ENCODE measurements at places on chromosomes 2 and 18. TPM values are rescaled to one million over a fixed set of nuclear protein-coding genes. Genes with fewer than 3 reads are reported as not detected.

The MYCN gene
- not detected for total RNA-seq

The SNTG2 gene
- total RNA-seq = not detected

The TWSG1 gene
- total RNA-seq = 29.1 TPM

The ABCG8 gene
- not detected for total RNA-seq

DNA sequence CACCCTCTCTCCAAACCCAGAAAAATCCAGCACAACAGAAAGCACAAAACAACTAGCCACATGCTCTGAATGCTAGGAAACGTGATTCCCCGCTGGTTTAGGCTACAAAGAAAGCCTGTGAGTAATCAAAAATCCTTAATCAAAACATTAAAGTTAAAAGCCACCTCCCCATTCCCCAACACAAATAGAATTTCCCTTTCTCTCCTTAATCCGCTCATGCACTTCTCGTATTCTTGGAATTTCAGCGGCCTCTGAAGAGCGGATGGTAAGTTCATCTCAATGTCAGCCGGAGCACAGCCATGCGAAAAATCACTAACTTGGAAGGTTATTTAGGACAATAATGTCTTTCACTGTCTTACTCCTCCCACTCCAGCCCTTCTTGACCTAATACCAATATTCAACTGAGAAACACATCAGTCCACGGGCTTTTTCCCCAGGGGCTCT, 126.7 kb downstream of the OSBPL1A start:
- DNase-seq = no peak
- no peak overlapping the region for H3K27ac ChIP-seq
- peaks cover 12% of the 10 kb centered on the region for H3K27me3 ChIP-seq
- H3K36me3 ChIP-seq = no peaks in the 10 kb centered on the region
- no peaks in the 10 kb centered on the region for H3K4me1 ChIP-seq
- no peak overlapping the region for H3K4me3 ChIP-seq

DNA sequence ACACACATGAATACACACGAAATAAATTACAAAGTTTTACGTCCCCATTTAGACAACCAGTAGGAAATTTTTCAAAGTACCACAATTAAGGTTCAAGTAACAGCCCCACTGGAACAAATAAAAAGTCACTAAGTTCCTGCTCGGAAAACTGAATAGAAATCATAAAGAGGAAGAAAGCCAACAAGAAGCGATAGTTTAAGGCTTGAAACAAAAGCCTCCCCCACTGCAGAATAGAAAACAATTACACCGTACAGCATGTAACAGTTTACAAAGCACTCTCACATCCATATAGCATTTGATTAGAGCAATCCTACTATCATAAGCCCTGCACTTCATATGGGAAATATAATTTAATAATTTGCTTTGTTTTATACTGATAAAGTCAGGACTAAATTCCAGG, 15.5 kb downstream of the KLF7 start:
- no peak overlapping the region for H3K27ac ChIP-seq
- no peaks in the 10 kb centered on the region for H3K36me3 ChIP-seq
- DNase-seq = no peak

GRCh38 chr18:48866856-48867255, 83.9 kb downstream of the SMAD7 start:
- H3K27ac ChIP-seq = no peak overlapping the region
- no peak overlapping the region for H3K4me3 ChIP-seq
- H3K36me3 ChIP-seq = no peaks in the 10 kb centered on the region
- DNase-seq = no peak
- peaks cover 4% of the 10 kb centered on the region for H3K4me1 ChIP-seq

GRCh38 chr2:238938401-238939055, 90.6 kb downstream of the TWIST2 start:
- H3K4me1 ChIP-seq = no peaks in the 10 kb centered on the region
- no peak overlapping the region for H3K4me3 ChIP-seq
- DNase-seq = no peak
- no peaks in the 10 kb centered on the region for H3K36me3 ChIP-seq
- peaks cover 37% of the 10 kb centered on the region for H3K27me3 ChIP-seq

DNA sequence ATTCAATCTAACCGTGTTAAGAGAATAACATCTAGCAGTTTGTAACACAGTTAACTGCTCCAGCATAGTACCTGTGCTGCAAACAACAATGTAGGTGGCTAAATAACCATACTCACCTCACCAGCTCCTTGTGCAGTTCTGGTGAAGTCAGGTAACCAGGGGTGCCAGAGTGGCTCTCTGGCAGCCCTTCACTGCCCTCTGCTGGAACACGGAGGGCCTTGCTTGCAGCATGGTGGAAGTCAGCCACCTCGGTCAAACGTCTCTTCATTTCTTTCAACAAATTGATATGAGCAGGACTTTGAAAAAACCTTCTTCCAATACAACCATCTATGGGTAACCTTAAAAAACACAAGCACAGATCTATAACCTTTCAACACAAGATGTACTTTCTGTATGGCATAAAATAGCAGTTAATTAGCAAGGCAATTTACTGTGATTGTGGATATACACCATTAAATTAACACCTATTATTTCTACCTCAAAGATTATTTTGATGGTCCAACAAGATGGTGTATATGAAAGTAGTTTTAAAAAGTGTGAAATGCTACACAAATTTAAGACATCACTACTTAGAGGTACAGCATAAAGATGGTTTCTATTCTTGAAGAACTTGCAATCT, 56.6 kb downstream of the EPG5 start:
- no peaks in the 10 kb centered on the region for H3K27me3 ChIP-seq
- H3K4me3 ChIP-seq = no peak overlapping the region
- H3K4me1 ChIP-seq = no peaks in the 10 kb centered on the region

DNA sequence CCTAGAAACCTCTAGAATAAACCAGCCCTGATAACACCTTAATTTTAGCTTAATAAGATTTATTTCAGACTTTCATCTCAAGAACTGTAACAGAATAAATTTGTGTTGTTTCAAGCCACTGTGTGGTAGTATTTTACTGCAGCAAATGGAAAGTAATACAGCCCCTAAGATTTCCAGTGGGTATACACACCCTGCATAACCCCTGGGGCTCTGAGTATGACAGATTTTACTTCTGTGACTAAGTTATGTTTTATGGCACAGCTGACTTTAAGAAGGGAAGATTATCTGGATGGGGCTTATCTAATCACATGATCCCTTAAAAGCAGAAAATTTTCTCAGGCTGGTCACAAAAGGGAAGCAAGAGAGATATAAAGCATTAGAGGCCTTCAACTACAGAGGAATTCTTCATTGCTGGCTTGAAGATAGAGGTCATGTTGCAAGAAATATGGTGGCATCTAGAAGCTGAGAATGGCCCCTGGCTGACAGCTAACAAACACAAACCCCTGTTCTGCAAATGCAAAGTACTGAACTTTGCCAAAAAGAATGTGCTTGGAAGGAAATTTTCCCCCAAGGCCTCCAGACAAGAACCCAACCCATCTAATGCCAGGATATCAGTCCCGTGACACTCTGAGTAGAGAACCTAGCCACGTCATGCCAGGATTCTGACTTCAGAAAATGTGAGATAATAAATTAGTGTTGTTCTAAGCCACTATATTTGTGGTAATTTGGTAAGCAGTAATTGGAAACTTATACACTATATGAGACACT, 67.8 kb upstream of the SLC9A2 start:
- H3K36me3 ChIP-seq = no peaks in the 10 kb centered on the region
- no peaks in the 10 kb centered on the region for H3K27me3 ChIP-seq
- no peak overlapping the region for H3K4me3 ChIP-seq
- no peak for DNase-seq
- no peaks in the 10 kb centered on the region for H3K4me1 ChIP-seq
- no peak overlapping the region for H3K27ac ChIP-seq

DNA sequence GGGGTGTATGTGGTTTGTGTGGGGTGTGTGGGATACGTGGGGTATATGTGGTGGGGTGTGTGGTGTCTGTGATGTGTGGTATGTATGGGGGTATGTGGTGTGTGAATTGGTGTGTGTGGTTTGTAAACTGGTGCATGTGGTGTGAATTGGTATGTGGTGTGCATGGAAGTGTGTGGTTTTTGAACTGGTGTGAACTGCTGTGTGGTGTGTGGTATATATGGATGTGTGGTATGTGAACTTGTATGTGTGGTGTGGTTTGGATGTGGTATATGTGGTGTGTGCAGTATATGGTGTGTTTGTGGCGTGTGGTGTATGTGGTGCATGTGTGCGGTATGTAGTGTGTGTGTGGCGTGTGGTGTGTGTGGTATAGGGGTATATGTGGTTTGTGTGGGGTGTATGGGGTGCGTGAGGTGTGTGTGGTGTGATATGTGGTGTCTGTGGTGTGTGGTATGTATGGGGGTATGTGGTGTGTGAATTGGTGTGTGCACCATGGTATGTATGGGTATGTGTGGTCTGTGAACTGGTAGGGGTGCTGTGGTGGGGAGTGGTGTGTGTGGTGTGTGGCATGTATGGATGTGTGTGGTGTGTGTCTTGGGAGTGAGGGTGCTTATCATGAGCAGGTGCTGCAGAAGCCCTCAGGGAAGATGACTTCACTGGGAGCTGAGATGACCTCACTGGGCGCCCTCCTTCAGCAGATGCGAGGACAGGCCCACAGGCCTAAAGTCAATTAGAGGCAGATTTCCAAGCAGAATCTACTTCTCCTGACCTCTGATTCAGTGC, 209.6 kb upstream of the TNP1 start:
- H3K27me3 ChIP-seq = no peaks in the 10 kb centered on the region
- 0 out of 2 replicates have a peak, but pooled peaks cover 3% of the 10 kb centered on the region for H3K4me1 ChIP-seq
- H3K4me3 ChIP-seq = no peak overlapping the region
- no peaks in the 10 kb centered on the region for H3K36me3 ChIP-seq
- no peak overlapping the region for H3K27ac ChIP-seq
- no peak for DNase-seq

GRCh38 chr2:136347981-136348380, 230.0 kb upstream of the CXCR4 start:
- no peaks in the 10 kb centered on the region for H3K27me3 ChIP-seq
- no peaks in the 10 kb centered on the region for H3K36me3 ChIP-seq
- no peak overlapping the region for H3K27ac ChIP-seq

GRCh38 chr2:189515264-189515663, 65.3 kb downstream of the SLC40A1 start:
- H3K4me1 ChIP-seq = no peaks in the 10 kb centered on the region
- H3K4me3 ChIP-seq = no peak overlapping the region
- no peaks in the 10 kb centered on the region for H3K36me3 ChIP-seq
- no peak overlapping the region for H3K27ac ChIP-seq

DNA sequence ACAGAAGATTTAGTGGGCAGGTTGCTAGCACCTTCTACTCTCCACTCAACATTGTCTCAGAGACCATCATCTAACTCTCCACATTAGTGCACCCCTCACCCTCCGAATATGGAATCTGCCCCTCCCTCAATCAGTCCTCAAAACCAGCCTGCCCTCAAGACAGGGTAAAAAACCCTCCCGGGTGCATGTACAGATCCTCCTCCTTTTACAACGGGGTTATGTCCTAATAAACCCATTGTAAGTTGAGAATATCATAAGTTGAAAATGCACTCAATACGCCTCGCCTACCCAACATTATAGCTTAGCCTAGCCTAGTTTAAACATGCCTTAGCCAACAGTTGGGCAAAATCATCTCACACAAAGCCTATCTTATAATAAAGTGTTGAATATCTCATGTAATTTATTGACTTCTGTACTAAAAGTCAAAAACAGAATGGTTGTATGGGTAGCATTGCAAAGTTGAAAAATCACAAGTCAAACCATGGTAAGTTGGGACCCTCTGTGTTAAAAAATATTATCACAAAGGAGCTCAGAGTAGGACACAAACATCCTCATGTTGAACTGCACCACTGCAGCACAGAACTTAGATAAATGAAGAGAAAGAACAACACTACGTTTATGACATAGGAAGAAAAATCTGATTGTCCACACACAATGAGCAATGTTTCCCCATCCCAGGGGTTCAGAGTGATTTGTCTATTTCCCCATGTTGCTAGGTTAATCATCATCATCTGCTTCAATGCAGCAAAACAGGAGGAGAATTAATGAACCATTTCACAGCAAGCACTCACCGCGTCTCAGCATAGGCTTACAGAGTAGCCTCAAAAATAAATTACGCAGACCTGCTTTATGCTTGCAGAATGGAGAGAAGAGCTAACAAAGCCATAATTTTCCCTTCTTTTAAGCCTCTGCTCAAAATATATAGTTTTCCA, 184.1 kb upstream of the ARL4C start:
- H3K27me3 ChIP-seq = no peaks in the 10 kb centered on the region
- no peaks in the 10 kb centered on the region for H3K4me1 ChIP-seq
- H3K4me3 ChIP-seq = no peak overlapping the region
- H3K36me3 ChIP-seq = no peaks in the 10 kb centered on the region
- H3K27ac ChIP-seq = no peak overlapping the region

DNA sequence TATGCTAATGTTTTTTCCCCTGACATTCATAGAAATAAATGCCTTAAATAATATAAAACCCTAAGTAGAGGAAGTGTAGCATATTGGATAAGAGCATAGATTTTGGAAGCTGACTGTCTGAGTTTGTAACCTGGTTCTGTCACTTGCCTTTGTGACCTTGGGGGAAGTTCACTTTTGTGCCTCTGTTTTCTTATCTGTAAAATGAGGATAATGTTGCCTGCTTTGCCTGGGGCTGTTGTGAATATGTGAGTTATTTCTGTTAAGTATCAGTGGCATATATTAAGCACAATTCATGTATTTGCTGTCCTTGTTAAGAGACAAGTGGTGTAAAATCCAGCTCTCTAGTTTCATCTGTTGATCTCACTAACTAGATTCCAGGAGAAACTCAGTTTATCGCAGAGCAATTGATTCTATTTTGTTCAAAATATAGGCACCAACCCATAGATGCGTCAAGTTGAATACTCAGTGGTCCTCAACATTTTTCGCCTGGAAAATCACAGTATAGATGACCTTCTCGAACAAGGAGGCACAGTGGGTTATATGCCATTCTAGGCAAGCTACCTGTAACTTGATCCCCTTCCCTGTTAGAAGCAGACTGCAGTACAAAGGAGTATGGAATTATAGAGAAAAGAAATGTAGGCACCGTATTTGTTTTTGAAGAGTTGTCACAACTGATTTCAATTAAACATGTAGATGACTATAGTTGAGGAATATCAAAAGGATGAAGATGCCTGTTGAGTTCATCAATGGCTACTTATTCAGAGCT, 67.0 kb downstream of the SOCS6 start:
- H3K27ac ChIP-seq = no peak overlapping the region
- no peak for DNase-seq
- H3K36me3 ChIP-seq = no peaks in the 10 kb centered on the region
- H3K4me1 ChIP-seq = no peaks in the 10 kb centered on the region

DNA sequence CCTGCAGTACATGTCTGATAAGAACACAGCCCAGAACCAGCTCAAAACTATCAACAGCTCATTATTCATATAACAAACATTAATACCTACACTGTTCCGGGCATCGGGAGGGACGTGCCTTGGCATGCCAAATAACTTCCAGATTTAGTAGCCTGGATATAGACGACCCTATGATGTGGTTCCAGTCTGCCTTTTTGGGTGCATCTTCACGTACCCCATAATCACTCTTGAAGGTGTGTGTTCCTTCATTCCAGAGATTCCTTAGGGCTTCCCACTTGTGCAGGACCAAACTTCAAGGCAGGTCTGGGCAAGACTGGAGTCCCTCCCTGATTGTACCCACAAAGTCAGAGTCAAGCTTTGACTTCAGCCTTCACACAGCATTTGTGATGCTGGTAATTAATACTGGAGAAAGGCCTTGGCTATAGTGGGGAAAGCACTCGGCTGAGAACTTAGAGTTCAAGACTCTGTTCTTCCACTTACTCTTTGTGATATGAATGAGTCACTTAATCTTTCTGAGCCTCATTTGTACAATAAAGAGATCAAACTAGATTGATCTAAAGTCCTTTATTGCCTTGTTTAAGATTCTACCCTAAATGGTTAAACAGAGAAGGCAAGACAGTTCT, 27.7 kb upstream of the SPATS2L start:
- H3K27ac ChIP-seq = no peak overlapping the region
- no peaks in the 10 kb centered on the region for H3K27me3 ChIP-seq
- no peak for DNase-seq
- no peaks in the 10 kb centered on the region for H3K36me3 ChIP-seq

Data from K562 (cell line).